BE2C (cell line): ENCODE measurements at places on chromosomes 7 and 10.

DNA sequence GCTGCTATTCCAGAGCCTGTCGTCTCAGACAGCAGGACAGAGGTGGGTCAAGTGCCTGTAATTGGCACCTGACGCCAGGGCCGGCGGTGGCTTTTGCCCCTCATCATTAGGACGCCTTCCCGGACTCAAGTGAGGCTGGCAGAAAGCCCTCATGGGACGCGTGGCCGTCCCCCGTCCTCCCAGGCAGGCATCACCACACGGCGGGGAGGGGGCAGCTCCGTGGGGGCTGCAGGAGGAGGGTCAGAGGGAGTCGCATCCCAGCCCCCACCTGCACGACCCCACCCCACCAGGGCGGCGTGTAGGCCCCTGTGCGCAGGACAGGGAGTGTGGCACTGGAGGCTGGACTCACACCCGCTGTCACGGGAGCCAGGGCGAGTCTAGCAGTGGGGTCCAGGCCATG is 16.3 kb downstream of the CFAP46 start:
- no peak for DNase-seq

- no peak for DNase-seq
Measured at GRCh38 chr7:94973844-94974243, 66.5 kb downstream of the PPP1R9A start.

- no peak for DNase-seq
Measured at GRCh38 chr10:109215291-109216075, 707.8 kb downstream of the XPNPEP1 start.

- DNase-seq: no peak
Measured at GRCh38 chr7:80312139-80312661, 177.6 kb downstream of the GNAI1 start.

GRCh38 chr10:127117125-127117524 is 79.3 kb downstream of the INSYN2A start:
- no peak for DNase-seq

DNA sequence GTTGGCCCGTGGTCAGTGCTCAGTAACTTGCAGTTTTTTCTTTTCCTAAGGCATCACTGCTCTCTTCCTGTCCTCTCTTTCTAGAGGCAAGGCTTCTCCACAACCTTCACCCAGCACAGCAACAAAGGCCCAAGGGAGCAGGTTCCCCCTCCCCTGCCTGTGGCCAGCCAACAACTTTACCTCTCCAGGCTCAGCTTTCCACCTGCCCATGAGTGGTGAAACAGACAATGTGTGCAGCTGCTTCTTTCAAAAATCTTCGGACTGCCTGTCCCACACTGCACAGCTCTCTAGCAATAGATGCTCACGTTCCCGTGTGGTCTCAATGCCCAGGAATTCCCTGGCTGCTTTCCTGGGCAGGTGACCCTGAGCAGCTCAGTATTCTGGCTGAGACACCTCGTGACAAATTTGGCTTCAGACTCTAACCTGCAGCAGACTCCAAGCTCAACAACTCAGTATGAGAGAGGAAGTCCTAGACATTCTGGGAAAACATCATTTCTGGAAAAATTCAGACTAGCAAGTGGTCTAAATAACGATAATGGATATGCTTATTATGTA is 28.9 kb upstream of the TMEM72 start:
- no peak for DNase-seq

DNA sequence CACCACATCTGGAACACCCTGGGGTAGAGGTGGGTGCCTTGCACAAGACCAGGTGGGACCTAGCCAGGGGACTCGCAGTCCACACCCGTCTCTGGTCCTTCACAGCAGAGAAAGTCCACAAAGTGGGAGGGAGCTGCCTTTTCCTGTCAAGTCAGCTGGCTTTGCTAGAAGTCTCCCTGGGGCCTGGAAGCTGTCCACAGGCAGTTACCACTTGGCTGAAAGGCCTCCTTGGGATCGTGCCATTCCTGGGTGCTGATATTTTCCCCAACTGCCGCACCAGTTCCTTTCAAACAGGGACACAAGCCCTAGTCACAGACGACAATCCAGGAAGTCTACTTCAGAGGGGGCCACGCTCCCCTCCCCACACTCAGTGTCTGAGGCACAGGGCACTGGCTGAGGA is 75.4 kb downstream of the AFAP1L2 start:
- DNase-seq: no peak
